Glomerular endothelial cell (primary cell): ENCODE measurements at places on chromosomes 1 and 21. TPM values are rescaled to one million over a fixed set of nuclear protein-coding genes. Genes with fewer than 3 reads are reported as not detected.

DNA sequence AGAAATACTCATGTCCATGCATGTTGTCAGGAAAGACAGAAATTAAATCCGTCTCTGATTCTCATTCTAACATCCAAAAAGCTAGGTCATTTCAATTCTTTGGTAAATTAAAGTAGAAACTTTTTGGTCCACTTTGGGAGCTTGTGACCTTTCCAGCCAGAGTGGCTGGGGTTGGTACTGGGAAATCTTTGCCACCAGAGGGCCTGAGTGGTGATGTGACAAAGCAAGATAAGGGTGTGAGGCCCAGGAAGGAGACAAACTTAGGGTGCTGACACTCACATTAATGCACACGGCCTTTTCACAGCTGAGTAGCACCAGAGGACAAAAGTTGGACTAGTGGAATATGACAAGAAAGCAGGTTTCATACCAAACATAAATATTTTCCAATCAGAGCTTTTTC lies 144.3 kb downstream of the DNM3 start:
- DNase-seq: no peak

- DNase-seq: no peak
These were observed 4.2 kb downstream of the KISS1 start for GRCh38 chr1:204192046-204192445.

GRCh38 chr1:3064296-3064850 lies 4.6 kb upstream of the PRDM16 start:
- DNase-seq: no peak

- DNase-seq: no peak
These were observed 758 bp upstream of the SPRR5 start for GRCh38 chr1:152946248-152946647.

GRCh38 chr1:6594977-6595740 lies 7.5 kb downstream of the KLHL21 start:
- DNase-seq: no peak

Gene OR2AK2
- total RNA-seq: not detected in 2 replicates

GRCh38 chr1:164772635-164773034 lies 213.7 kb downstream of the PBX1 start:
- no peak for DNase-seq

Gene TLCD4
- 0.05 TPM in 1 of 2 replicates, not detected in the other for total RNA-seq

GRCh38 chr1:179550746-179551682 lies 24.7 kb downstream of the NPHS2 start:
- DNase-seq: no peak

DNA sequence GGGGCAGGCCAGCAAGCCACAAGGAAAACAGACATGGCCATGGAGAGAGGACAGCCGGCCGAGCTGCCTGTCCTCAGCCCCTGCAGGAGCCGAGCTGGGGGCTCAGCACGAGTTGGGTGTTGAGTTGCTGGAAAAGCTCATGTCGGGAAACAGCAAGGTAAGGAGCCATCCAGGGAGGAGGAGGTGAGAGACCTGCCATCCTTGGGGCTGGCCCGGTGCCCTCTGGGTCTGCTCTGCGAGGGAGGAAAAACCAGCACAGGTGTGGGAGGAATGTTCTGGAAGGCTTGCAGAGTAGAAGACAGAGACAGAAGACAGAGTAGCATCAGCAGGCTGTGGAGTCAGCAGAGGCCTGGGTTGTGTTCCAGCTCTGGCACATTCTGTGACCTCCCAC lies 548.8 kb downstream of the PTPRU start:
- no peak for DNase-seq

Gene A3GALT2
- total RNA-seq: not detected in 2 replicates

DNA sequence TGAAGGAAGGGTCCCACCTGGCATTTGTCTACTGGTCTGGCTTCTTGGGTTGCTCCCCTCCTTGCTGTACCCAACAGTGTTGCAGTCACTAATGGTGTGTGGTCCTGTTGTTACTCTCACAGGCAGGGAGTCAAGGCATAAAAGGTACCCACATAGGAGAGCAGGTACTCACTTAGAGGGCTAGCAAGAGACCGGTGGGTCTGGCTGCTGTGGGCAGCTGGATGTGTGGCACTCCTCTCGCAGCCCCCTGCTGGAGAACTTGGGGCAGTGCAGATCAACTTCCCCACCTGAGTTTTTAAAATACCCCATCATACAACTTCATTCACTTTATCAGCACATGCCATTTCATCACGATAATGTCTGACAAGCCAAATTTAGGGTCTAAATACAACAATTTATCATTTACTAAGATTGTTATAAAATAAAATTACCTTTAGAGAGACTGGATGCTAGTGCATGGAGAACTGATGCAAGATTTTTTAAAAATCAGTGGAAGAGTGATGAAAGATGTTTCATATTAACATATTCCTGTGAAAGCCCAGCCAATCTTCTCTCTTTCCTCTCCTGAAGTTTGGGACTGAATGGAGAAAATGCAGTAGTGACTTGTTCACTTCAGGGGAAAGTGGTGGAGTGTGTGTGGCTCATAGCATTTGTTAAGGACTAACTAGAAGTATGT lies 42.8 kb downstream of the ACP6 start:
- DNase-seq: no peak

GRCh38 chr1:212158912-212159796 lies 123.6 kb downstream of the DTL start:
- DNase-seq: no peak

- DNase-seq: no peak
These were observed 109.2 kb downstream of the TTLL7 start for GRCh38 chr1:83889707-83890106.

Gene LMX1A
- not detected in 2 replicates for total RNA-seq

GRCh38 chr1:65469889-65470340 lies 49.4 kb downstream of the LEPR start:
- no peak for DNase-seq

- DNase-seq: no peak
These were observed 197.8 kb upstream of the GALNT2 start for GRCh38 chr1:229869240-229869639.

Gene GPR25
- not detected in 2 replicates for total RNA-seq

Gene LCE1C
- total RNA-seq: not detected in 2 replicates

Gene SDC3
- 64.3 and 79.5 TPM in 2 replicates for total RNA-seq

Gene IFNLR1
- 0.39 and 0.41 TPM in 2 replicates for total RNA-seq

Gene F5
- not detected in 2 replicates for total RNA-seq

DNA sequence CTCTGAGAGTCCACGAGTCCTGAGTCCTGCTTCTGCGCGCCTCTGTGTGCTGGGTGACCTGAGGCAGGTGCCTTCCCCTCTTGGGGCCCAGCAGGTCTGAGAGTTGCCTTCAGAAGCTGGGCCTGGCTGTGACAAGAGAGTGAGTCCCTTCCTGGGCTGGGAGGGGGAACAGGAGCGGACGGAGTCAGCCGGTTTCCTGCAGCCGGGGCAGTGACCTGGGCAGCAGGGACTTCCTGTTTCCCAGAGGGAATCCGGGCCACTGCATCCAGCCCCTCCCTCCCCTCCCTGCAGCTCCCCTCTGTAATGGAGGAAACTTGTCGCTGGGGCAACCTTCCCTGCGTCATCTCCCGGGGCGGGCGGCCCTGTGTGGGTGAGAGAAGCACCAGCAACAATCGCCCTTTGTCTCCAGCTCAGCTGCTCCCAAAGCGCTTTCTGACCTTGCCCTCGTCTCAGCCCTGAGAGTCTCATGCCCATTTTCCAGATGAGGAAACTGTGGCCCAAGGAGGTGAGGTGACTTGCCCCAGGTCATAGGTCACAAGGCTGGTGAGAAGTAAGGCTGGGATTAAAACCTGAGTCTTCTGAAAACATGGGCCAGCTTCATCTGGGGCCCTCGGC lies 61.1 kb downstream of the SDC3 start:
- DNase-seq: peak; percentile 14

DNA sequence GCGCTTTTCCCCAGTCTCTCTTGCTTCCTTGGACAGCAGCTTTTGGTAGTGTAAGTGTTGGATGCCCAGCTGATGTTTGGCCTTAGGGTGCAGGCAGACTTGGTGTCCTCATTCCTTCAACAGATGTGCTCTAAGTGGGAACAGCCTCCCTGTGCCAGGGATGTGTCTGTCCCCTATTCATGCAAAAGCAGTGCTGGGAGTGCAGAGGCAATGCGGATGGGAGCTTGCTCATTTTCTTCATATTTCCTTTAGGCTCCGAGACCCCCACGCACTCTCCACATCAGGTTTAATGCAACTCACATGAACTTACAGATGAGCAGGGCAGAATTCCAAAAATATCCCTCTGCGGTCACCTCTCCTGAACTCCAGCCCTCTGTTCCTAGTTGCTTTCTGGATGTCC lies 96.1 kb downstream of the IER5 start:
- no peak for DNase-seq

- no peak for DNase-seq
These were observed 601 bp downstream of the CCT8 start for GRCh38 chr21:29072873-29073221.

- no peak for DNase-seq
These were observed 64.0 kb upstream of the KCNK2 start for GRCh38 chr1:215018555-215018954.

- DNase-seq: no peak
These were observed 62.1 kb upstream of the JUN start for GRCh38 chr1:58845942-58846341.

Gene CACNA1S
- not detected in 2 replicates for total RNA-seq

Gene ACBD6
- 56.8 and 72.2 TPM in 2 replicates for total RNA-seq

Gene ATP6V0B
- total RNA-seq: 103 and 119 TPM in 2 replicates

GRCh38 chr1:6831366-6831765 lies 46.1 kb downstream of the CAMTA1 start:
- no peak for DNase-seq

GRCh38 chr1:14598007-14598497 lies 433 bp upstream of the KAZN start:
- no peak for DNase-seq

Gene RHBDL2
- 0.12 TPM in 1 of 2 replicates, not detected in the other for total RNA-seq

DNA sequence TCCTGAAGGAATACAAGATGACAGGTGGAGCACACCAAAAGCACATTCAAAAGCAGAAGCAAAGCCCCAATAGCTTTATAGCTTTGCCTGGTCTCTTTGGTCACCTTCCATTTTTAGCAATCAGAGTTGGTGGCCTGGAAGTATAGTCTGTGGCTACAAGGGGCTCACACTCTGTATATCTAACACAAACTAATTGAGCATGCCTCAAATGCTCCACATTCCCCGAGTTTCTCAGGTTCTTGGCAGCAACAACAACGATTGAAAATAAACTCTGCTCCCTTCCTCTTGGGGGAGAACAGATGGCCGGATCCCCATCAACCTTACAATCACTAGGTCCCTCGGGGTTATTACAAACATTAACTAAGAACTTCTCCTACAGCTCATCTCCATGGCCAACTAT lies 24.9 kb upstream of the TADA1 start:
- no peak for DNase-seq

Gene LCE1D
- total RNA-seq: not detected in 2 replicates
